ENCODE measurements at places on chromosomes 7 and 10. TPM values are rescaled to one million over a fixed set of nuclear protein-coding genes. Genes with fewer than 3 reads are reported as not detected.

SLC29A4 gene
- 8.2 TPM for total RNA-seq

POLR2J3 gene
- 12.2 TPM for total RNA-seq

DNA sequence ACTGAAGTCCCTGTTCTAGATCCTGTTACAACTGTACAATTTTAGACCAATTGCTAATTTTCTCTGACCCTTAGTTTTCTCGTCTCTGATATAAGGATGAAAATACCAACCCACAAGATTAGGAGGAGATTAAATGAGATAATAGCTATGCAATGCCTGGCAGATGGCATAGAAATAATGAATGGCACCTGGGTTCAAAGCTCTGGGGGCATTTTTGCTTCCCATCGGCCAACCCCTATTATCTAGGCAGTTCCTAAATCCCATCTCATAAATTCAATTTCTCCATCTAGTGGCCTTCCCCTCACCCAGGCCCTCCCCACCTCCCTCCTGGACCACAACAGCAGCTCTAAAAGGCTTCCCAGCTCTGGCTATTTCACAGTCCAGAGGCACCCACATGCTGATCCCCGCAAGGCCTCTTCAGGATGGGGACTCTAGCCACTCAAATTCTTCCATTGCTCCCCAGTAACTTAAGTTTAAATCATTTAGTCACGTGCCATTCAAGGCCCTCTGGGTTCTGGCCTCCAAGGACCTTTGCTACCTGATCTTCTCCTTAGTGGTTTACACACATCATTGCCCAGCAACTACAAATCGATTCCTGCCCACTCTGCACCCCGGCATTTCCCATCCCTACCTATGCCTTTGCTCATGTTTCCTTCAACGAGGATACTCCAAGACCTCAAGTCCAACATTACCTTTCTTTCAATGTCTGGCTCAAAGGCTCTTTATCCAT is 202.4 kb upstream of the KLF14 start:
- peaks cover 9% of the 10 kb centered on the region for H3K36me3 ChIP-seq
- H3K27me3 ChIP-seq: no peaks in the 10 kb centered on the region
- DNase-seq: no peak
- peaks cover 10% of the 10 kb centered on the region for H3K4me1 ChIP-seq
- no peak overlapping the region for H3K4me3 ChIP-seq
- no peak overlapping the region for H3K27ac ChIP-seq

DNA sequence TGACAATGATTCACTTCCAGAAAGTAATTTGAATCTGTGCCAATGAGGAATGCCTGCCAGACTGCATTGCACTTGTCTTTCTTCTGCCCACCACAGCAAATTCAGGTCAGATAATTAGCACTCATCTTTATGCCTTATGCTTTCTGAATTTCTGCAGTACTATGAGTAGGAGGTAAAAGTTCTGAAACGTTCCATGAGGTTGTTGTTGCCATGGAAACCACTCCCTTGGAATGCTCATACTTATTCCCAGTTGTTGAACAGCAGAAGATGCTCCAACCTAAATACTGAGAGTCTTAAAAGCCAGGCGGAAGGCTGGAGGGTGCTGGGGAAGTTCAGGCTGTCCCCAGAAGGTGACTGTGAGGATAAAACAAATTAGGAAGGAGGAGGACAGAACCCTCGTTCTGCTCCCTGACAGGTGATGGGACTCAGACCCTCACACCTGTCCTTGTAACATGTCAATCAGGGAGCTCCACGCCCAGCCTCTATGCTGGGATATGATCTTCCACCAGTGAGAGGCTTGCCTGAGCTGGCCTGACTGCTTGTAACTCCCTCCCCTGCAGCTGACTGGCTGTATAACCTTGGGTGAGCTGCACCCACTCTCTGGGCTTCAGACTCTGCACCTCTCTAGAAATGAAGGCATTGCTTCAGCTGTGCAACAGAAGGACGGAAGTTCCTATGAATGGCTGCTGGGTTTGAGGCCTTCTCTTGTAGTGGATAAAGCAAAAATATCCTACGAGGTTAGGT is 554.3 kb upstream of the MGMT start:
- H3K27ac ChIP-seq: no peak overlapping the region
- no peaks in the 10 kb centered on the region for H3K36me3 ChIP-seq
- H3K4me1 ChIP-seq: no peaks in the 10 kb centered on the region
- H3K4me3 ChIP-seq: no peak overlapping the region
- DNase-seq: no peak

FRG2B gene
- not detected for total RNA-seq

DNA sequence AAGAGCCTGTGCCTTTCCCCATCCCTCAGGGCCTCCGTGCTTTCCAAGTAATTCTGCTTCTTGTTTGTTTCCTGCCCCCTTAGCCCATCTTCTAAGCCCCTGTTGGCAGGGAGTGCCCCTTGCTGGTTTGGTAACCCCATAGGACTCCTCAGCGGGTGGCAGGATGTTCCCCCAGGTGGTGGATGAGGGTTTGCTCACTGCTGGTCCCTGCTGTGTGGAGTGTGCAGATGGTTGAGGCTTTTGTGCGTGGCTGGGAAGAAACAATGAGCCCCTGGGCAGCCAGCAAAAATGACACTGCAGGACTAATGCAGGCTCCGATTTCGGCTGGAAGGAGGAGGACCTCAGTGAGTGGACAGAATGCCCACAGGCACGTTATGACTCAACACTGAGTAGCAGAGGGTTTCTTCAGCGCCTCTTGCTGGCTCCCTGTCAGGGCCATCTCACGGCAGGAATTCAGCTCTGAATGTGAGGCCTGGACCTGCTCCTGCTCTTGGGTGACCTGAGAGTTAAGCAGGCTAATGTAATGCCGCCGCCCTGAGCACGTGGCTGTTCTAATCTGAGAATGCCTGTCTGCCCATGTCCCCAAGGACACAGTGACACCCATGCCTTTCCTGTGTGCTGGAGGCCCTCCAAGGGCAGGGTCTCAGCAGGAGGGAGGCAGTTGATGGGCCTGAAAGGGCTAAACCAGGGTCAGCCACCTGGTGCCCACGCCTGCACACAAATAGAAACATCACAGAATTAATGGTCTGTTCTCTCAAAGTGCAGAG is 16.6 kb downstream of the BAG3 start:
- H3K4me1 ChIP-seq: peaks cover 57% of the 10 kb centered on the region
- H3K36me3 ChIP-seq: peaks cover 17% of the 10 kb centered on the region
- peak; percentile 98 for DNase-seq
- H3K27me3 ChIP-seq: no peaks in the 10 kb centered on the region
- H3K27ac ChIP-seq: peak overlapping the region; percentile 86

CACNA2D1 gene
- total RNA-seq: 65.4 TPM

Measured in astrocyte (in vitro differentiated cells and primary cell).